Stimulated activated CD4-positive, alpha-beta T cell treated with anti-CD3 and anti-CD28 coated beads, Interleukin-12 subunit alpha, Interleukin-12 subunit beta, amount 100 ng/mL, for 48 hours (primary cell): ENCODE measurements at places on chromosomes 4 and X.

DNA sequence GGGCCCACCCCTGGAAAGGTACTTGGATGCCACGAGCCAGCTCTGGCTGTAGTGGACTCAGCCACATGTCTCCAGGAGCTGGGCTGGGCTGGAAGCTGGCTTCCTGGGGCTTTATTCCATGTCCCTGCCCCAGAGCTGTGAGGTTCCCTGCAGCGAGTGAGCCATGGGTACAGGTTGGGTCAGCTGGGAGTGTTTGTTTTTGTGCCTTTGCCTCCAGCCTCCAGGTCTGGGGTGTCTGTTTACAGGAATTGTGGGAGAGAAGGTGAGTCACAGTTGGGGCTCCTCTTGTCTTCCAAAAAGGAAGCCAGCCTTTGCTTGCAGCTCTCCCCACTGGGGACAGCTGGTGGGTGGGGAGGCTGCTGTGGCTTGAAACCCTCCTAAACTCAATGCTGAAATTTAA, 21.5 kb downstream of the SORCS2 start:
- no peak for DNase-seq

DNA sequence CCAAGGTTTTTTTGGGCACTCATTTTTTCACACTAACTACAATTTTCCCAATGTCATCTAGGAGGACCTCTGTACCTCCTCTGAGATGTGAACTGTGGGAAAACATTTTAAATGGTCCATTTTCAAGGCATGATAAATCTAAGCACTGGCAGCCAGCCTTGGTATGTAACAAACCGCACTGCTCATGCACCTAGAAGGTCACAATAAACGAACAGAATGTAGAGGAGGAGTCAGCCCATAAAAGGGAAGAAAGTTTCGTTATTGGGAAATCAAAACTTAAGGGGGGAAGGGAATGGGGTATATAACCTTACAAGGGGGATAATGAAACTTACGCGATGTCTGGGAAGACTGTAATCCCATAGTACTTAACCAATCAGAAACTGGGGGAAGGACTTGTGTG, 16.4 kb downstream of the COX18 start:
- no peak for DNase-seq

- peak; percentile 36 for DNase-seq
Observed at GRCh38 chrX:150486011-150486410, 82.4 kb upstream of the MTM1 start.

- no peak for DNase-seq
Observed at GRCh38 chr4:168536448-168536847, 39.6 kb downstream of the PALLD start.
